Cortex of kidney (tissue), 1 donor: ENCODE measurements at places on chromosomes 5 and 9.

GRCh38 chr9:130578865-130579737 is at the start of gene FUBP3:
Gene FUBP3, plus strand, starts transcription at chr9:130579577. Its CDS starts 104 bp downstream, at chr9:130579681.
- peak; percentile 80 for DNase-seq

GRCh38 chr5:151638619-151639018 is 47.5 kb upstream of the FAT2 start:
- no peak for DNase-seq

GRCh38 chr5:75331095-75332090 is 5.6 kb upstream of the HMGCR start:
- DNase-seq = no peak

GRCh38 chr5:56493766-56494165 is 260.6 kb upstream of the ANKRD55 start:
- no peak for DNase-seq

- no peak for DNase-seq
Observed at GRCh38 chr5:83512061-83512745, 40.7 kb downstream of the VCAN start.

GRCh38 chr5:86929123-86929766 is 311.5 kb downstream of the COX7C start:
- no peak for DNase-seq

GRCh38 chr9:121840838-121841760 is 189.7 kb downstream of the DAB2IP start:
- no peak for DNase-seq

DNA sequence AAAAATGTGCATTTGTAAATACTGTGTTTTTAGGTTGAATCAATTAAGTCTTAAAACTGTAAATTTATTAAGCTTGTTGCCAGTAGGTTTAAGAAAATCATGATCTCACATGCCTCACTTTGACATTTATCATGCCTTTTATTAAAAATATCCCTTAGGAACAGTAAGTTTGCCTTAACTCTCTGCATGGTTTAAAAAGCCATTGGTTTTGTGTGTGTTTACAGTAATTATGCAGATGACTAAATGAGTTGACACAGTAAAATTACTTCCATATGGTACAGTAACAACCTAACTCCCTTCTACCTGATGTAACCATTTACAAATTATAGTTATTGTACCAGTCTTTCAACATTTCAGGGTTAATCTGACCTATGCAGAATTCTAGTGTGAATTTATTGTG is 6.5 kb downstream of the RPS6 start:
- no peak for DNase-seq

DNA sequence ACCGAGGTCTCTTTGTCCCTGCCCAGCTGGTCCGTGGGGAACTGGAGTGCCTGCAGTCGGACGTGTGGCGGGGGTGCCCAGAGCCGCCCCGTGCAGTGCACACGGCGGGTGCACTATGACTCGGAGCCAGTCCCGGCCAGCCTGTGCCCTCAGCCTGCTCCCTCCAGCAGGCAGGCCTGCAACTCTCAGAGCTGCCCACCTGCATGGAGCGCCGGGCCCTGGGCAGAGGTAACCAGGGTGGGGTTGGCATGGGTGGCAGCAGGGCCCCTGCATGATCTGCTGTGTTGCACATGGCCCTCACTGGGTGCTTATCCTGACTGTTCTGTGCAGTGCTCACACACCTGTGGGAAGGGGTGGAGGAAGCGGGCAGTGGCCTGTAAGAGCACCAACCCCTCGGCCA is 119.2 kb upstream of the ICE1 start:
- no peak for DNase-seq

- DNase-seq = no peak
Observed at GRCh38 chr5:35644543-35644942, 26.9 kb downstream of the SPEF2 start.

- no peak for DNase-seq
Observed at GRCh38 chr5:57559110-57559635, 76.6 kb upstream of the ACTBL2 start.

DNA sequence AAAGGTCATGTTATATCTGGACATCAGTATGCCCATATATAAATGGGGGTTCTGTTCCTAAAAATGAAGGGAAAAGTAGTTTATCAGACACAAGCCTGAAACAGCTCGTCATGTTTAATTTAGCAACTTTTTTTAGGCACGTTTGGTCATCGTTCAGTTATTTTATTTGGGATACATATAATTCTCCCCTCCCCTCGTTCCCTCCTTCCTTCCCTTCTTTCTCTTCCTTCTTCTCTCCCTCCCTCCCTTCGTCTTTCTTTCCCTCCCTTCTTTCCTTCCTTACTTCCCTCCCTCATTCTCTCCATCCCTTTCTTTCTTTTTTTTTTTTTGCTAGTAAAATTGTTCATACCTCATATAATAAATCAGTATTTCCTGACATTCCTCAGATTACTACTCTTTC is 3.4 kb downstream of the PPWD1 start:
- no peak for DNase-seq

- DNase-seq = no peak
Observed at GRCh38 chr9:104463864-104464263, 40.2 kb upstream of the OR13F1 start.

GRCh38 chr5:51567636-51568035 is 184.4 kb downstream of the ISL1 start:
- DNase-seq = no peak

DNA sequence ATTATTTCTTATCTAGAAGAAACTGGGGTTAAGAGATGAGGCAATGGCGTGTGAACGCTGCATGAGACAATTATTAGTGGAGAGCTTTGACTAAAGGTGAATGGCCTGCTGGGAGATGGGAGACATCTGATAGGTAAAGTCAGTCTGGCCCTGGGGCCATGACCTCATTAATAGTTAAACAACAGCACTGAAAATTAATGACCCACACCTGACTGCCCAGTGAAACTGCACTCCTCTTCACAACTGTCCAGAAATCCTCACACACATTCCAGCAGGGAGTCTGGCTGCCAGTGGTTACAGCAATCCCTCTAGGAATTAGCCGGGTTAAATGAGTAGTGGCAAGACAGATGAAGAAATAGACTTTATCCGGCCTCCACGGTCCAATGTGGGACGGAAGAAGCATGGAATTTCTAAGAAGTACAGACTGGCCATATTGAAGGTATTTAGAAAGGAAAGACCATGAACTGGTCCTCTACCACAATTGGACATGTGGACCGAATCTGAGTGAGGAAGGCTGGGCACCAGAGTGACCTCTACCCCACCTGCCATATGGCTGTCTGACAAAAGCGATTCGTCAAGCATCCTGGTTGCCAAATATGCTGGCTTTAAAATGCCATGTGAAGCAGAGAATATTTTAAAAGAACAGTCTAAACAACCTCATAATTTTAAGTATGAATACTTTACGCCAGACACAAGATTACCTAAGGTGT is 138.4 kb downstream of the EFNA5 start:
- DNase-seq = no peak

- DNase-seq = no peak
Observed at GRCh38 chr5:149800633-149801032, 70.5 kb downstream of the PPARGC1B start.

DNA sequence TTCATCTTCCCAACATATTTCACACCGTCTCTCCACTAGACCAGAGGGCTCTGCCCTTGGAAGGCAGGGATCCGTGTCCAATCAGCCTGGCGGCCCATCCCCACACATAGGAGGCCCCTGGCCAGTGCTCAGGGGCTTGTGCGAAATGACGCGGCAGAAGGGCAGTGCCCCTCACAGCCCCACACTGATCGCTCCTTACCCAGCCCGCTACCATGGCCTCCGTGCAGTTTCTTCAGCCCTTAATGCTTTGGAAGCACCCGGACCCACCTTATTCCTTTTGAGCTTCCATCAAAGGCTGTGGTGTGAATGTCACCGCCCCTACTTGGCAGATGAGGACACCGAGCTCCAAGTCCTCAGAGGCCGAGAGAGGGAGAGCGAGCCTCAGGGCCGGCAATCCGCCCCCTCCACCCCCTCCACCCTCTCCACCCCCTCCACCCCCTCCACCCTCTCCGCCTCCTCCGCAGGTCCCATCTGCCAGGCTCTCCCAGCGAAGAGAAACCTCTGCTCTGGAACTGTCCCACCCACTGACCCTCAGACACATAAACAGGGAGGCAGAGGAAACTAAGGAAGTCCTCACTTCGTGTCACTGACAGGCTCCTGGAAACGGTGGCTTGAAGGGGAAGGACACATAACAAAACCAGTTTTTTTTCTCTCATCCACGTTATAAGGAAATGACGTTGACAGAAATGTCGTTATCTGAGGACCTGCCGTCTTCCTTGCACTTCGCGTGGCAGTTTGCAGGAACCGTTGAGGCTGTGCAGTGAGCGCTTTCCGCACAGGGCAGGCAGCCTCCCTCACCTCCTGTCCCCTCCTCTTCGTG is 13.9 kb downstream of the QSOX2 start:
- DNase-seq = no peak

GRCh38 chr5:16618138-16618897 is 1.5 kb upstream of the RETREG1 start:
- no peak for DNase-seq

DNA sequence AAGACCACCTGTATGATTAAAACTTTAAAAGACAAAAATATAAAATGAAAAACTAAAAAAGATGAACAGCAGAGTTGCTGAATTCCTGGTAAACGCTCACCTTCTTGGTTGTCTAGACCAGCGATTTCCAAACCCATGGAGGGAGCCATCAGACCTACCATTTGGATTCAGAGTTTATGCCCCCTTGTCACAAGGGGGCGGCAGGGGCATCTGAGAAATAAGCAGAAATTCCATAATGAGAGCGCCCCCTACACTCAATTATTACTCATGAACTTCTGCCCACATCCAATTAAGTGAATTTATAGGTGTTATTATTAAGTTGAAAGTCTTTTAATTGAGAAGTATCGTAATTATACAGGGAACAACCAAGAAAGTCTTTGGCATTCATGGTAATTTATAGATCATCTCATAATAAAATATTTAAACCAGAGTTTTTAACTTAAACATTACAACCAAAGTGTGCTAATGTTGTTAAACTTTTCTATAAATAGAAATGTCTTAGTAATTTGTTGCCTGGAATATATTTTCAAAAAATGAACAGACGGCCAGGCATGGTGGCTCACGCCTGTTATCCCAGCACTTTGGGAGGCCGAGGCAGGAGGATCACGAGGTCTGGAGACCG is 35.2 kb upstream of the SPATA31C2 start:
- no peak for DNase-seq

GRCh38 chr5:18311266-18311665 is 677.0 kb downstream of the TAF11L14 start:
- DNase-seq = no peak

- DNase-seq = no peak
Observed at GRCh38 chr9:88280816-88281382, 107.3 kb upstream of the SPIN1 start.

GRCh38 chr5:109304309-109304708 is 105.5 kb downstream of the PJA2 start:
- no peak for DNase-seq

- DNase-seq = no peak
Observed at GRCh38 chr5:11289208-11289607, 528.2 kb upstream of the DAP start.

- DNase-seq = no peak
Observed at GRCh38 chr9:136650648-136651047, 12.1 kb upstream of the EGFL7 start.

- DNase-seq = no peak
Observed at GRCh38 chr9:95211028-95211427, 106.5 kb downstream of the FANCC start.

- no peak for DNase-seq
Observed at GRCh38 chr9:113293285-113293878, 9.8 kb downstream of the RNF183 start.

DNA sequence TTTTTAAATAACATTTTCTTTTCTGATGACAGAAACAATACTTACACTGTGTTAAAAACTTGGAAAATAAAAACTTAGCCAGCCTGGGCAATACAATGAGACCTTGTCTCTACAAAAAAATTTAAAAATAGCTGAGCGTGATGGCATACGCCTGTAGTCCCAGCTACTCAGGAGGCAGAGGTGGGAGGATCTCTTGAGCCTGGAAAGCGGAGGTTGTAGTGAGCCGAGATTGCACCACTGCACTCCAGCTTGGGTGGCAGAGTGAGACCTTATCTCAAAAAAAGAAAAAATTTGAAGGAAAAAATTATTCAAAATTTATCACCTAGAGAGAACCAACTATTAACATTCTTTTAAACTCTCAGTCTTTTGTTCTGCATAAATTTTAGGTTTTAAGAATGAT is 4.9 kb upstream of the CMYA5 start:
- no peak for DNase-seq

DNA sequence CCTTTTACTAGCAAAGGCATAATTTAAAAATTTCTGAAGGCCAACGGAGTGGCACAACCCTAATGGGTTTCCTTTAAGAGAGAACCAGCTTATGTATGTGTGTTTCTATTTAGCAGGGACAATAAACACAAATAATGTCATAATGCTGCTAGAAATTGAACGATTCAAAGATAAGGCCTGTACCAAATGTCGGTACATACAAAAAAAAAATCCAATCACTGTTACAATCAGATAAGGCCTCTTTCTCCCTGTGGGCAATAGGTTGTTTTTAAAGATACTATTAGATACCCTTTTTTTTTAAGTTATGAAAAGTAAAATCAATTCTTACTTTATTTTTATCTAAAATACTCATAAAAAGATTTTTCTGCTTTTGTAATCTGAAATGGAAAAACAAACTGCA is 821.0 kb downstream of the PRELID2 start:
- DNase-seq = no peak

DNA sequence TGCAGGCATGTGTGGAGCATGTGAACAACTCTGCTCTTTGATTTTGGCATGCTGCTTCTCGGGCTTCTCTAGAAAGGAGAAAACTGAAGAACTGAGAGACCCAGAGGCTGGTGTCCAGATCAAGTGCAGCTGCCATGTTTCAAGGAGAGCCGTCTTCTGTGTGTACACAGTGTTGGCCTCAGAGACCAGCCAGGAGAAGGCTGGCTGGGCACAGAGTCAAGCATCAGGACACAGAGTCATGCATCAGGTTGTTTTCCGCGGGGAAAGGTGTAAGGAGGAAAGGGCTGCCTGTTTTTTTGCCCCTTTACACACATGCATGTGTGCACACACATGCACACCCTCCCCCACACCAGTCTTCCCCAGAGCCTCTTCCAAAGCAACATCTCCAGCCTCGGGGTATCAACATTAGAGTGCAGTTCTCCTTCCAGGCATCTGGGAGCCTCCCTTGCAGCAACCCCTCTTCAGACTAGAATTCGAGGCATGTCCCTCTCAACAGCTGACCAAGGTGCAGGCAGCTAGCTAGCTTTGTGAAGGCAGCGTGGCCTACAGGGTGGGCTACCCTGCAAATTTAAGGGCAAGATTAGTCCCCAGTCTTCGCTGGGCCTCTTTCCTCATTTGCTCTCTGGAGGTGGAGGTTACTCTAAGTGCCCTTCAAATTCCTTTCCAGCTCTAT is 180.9 kb downstream of the AOPEP start:
- no peak for DNase-seq

GRCh38 chr9:1431461-1431860 is 381.3 kb downstream of the DMRT2 start:
- no peak for DNase-seq
